Stimulated activated CD4-positive, alpha-beta T cell treated with anti-CD3 and anti-CD28 coated beads, Interleukin-4, amount 100 ng/mL, for 24 hours (primary cell): ENCODE measurements at places on chromosomes 2 and 18.

DNA sequence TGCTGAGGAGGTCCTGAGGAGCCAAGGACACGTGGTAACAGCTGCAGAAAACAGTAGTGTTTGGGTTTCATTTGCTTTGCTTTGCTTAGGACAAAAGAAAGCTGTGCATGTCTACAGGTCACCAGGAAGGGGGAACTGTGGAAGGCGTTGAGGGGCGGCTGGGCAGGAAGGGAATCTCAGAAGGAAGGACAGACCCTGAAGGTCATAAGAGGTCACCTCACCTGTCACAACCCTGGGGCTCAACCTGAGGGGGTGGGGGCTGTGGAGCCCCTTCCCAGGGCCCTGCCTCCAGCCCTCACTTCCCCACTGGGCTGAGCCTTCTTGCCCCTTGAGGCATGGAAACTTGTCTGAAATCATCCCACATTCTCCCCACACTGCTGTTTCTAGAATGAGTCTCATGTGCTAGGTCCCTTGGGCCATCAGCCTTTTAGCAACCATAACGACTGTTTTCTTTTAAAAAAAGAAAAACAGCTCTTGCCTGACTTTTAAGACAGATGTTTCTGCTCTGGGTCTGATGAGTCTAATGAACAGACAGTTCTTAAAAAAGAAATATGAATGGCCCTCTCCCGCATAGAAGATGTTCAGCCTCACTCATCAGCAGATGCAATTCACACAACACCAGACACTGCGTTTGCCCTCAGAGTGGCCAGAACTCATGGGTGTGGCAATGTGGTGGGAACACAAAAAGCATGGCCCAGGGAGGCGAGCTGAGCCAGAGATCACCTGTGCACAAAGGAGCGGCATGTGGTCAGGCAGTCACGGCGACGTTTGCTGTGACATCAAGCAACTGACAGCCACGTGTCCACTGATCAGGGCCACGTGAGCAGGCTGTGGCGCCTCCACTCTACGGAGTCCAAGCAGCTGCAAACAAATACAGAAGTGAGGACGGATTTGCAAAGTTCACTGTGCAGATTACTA lies 84.0 kb downstream of the SEPTIN10 start:
- DNase-seq = no peak

DNA sequence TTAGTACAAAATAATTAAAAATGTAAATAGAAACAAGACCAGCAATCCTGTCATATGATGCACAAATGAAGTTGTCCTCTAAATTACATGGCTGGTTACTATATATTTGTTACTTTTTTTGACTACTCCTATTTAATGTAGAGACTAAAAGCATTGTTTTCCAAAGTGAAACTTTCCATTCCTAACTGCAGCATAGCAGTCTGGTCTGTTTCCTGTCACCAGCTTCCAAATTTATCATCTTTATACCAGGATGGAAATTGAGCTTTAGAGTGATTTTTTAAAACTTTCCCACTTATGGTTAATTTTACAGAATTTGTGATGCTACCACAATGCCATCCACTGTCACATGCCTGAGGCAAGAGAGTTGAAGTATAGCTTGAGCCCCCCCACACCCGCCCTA lies 33.5 kb upstream of the RAB27B start:
- no peak for DNase-seq

- no peak for DNase-seq
Measured at GRCh38 chr2:74261204-74261864, 62.9 kb downstream of the MTHFD2 start.

- no peak for DNase-seq
Measured at GRCh38 chr2:239685965-239686364, 285.1 kb upstream of the HDAC4 start.

- no peak for DNase-seq
Measured at GRCh38 chr2:2744107-2744506, 413.0 kb upstream of the MYT1L start.

GRCh38 chr2:1147873-1148612 lies 197.4 kb downstream of the SNTG2 start:
- no peak for DNase-seq

DNA sequence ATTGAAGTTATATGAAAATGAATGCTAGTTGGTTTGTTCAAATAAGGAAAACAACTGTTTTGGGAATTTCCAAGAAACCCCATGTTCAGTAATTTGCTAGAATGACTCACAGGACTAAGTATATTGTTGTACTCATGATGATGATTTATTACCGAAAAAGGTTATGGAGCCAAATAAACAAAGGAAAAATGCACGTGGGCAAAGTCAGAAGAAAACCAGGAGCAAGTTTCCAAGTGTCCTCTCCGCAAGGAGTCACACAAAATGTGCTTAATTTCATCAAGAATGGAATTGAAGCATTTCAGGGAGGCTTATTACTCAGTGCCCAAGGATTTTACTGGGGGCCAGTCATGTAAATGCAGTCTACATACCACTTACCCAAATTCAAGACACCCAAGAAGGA lies 1652.4 kb upstream of the TMEFF2 start:
- no peak for DNase-seq

DNA sequence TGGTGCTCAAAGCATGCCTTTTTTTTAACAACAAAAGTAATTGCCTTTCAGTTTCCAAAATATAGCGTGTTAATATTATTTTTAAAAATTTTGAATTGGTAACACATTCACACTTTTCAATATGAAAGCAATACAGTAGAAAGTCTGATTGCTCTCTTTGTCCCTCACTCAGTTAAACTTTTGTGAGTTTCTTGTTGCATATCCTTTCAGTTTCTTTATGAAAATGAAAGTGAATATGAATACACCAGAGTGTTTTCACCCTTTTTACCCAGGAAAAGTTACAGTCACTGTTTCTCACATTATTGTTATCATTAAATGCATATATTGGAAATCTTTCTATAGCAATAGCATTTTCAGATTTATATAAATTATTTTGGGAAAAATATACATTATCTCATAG lies 377.4 kb upstream of the CRIM1 start:
- DNase-seq = no peak

DNA sequence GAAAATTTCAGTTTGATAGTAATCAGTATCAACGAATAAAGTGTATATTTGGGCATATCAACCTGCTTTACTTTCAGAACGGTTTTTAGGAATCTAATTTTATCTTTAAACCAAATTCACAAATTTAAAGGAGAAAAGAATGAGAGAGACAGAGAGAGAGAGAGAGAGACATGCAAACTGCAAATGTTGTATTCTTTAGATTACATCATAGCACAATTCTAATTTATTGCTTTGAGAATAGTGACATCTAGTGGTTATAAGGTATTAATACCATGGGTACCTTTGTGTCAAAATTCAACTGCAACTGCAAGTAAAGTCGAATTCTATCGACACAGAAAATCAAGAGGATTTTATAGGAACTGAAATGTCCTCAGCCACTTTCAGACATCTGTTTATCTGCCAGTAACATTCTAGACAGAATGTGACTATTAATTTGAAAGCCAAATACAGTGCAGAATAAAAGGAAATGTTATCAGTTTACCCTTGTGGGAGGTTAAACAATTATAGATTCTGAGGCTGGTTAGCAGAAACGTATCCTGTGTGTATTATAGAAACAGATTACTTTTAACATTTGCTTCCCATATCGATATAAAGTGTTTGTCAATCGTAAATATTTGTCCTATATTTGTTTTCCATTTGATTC lies 529.8 kb upstream of the VRK2 start:
- no peak for DNase-seq

GRCh38 chr2:138496096-138496651 lies 5.4 kb upstream of the SPOPL start:
- DNase-seq = no peak

DNA sequence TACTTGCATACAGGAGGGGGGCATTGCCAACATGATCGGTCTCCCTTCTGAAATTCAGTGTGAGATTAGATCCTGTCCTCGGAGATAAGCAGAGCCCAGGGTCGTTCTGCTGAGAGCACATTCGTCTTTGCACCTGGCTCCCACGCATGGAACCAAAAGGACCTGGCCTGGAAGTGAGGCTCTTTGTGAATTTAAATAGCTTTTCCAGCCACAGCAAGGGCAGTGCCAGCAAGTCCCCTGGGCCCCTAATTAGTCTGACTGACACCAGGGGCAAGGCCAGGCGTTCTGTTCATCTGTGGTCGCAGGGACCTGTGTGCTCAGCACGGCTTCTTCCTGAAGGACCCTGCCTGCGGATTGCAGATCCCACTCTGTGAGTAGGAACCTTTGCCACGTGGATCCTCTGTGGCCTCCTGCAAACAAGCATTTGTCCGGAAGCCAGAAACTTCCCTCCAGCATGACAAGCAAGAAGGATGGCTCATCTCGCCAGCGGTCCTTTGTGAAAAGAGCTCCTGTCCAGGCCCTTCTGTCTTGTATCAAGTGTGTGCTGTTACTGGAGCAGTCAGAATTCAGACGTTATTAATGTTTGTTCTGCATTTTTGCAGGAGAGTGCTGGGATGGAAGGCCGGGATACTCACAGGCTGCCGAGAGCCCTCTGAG lies 128.7 kb downstream of the TPO start:
- DNase-seq = no peak

GRCh38 chr2:80454628-80455027 lies 150.1 kb upstream of the LRRTM1 start:
- DNase-seq = no peak

- no peak for DNase-seq
Measured at GRCh38 chr2:230846360-230846759, 18.4 kb upstream of the ITM2C start.

DNA sequence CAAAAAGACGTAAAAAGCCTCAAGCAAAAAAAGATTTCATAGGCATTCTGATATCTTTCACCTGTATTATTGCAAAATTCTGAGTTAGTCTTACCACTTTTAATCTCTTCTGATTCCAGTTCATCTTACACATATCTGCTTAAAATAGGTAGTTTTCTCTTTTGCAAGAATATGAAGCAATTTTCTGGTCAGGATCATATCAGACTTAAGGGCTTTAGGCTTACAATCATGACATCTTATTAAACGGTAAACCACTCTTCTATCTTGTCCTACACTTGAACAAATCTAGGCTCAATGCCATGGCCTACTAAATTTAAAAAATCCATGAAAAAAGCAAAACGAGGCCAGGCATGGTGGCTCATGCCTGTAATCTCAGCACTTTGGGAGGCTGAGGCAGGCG lies 50.1 kb upstream of the GAREM1 start:
- DNase-seq = no peak

DNA sequence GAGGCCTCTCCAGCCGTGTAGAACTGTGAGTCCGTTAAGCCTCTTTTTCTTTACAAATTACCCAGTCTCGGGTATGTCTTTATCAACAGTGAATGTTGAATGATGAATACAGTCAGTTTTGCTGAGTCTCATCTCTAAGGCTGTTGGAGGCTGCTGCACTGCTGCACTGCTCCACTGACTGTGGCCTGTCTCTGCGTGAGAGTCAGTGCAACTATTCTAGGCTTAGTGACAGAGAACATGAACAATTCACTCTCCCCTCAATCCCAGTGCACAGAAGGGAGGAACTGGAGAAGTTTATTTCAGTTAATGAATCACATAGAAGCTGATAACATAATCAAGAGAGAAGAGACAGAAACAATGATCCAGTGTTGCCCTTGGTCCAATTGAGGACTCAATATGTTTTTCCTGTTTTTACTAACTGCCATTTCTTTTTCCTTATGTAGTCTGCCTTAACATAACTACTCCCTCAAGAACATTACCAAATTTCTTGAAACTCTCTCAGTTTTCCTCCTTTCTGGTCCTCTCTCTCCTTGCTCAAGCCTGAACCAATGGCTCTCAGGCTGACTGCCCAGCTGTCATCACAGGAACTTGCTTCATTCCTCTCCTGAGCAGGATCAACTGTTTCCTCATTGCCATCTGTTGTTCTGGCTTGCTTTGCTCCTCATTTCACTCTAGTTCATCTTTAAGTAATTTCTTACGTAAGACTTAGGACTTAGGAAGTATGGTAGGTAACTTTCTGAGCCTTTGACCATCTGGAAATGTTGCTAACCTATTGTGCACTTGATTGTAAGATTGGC lies 483.2 kb downstream of the METTL4 start:
- no peak for DNase-seq

DNA sequence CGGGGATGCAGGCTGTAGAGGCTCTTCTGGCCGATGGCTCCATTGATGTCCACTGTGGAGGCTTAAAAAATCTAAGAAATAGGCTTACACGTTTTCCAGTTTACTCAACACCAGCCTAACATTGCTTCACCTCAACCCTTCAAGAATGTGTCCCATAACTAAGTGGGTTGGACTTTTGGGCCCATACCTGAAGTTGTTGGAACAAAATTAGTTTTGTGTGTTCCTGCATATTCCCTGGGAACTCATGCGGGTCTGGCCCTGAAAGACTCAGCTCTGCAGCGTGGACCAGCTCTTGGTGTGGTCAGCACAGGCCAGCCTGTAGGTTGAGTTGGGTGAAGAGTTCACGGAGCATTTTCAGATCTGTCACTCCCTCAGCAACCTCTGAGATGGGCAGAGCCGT lies 38.5 kb downstream of the SH3BP4 start:
- no peak for DNase-seq

DNA sequence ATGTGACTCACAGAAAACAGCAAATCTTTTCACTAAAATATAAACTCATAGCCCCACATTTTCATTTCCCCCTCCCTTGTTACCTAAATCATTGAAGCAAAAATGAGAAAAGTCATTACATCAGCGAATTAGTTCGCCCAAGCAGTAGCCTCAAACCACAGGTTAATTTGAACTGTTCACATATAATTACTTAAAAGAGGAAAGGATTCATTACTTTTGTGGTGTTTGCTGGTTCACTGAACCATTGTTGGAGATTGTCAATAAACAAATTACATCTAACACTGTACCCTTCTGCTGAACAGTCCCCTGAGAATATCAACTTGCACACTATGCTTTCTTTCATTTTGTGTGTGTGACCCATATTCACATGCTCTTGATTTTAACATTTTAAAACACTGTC lies 238.7 kb downstream of the ERBB4 start:
- DNase-seq = no peak

DNA sequence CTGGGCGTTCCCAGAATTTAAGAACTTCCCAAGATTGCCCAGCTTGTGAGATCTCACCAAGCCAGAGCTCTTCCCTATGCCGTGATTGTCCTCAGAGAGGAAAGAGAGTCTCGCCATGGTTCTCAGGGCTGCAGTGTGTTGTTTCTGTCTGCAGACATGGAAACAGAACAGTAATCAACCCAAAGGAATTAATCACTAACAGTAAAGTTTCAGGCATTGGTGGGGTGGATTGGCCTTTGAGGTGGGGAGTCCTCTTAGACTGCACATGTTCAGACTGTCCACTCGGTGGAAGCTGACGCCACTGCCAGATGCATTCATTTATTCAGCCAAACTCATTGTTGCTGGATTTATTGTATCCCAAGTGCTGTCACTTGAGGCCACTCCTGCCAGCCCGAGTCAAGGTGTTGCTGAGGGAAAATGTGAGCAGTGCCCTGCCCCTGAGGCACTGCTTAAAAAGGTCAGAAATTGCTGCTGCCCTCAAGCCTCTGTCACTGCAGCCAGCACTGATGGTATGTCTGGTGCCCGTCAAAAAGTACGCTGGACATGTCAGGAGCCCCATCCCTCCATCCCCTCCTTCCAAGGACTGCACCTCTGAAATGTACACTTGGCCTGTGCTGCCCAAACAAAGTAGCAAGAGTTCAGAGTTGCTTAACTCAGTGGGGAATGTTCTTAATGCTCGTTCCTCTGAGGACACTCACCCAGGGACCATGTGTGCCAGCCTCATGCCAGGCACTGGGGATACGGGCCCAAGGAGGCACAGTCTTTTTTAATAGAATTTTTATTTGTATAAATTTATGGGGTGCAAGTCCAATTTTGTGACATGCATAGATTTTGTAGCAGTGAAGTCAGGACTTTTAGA lies 201.0 kb downstream of the GLI2 start:
- DNase-seq = no peak
